ENCODE measurements at places on chromosomes 4 and X. TPM values are rescaled to one million over a fixed set of nuclear protein-coding genes. Genes with fewer than 3 reads are reported as not detected.

- no peaks in the 10 kb centered on the region for H3K27me3 ChIP-seq
- H3K4me3 ChIP-seq: no peak overlapping the region
Measured at GRCh38 chrX:98459669-98460068, 1576.0 kb downstream of the RPA4 start.

DNA sequence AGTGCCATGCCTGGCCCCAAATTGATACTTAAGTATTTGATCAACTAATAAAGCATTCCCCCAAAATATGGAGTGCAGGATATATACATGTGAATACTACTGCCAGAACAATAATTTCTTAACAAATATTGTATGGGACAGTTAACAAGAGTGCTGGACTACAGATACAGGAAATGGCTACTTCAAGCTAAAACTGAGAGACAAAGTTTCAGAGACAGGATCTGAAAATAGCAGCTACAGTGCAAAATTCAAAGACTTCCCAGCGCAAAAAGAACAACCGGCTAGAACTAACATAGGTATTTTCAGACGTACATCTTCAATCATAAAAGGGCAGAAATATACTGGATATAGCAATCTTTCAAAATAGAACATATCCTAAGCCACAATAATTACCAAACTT is 6.3 kb downstream of the ATRX start:
- no peaks in the 10 kb centered on the region for H3K36me3 ChIP-seq
- H3K4me1 ChIP-seq: peaks cover 12% of the 10 kb centered on the region
- DNase-seq: no peak
- H3K27ac ChIP-seq: no peak overlapping the region
- H3K27me3 ChIP-seq: no peaks in the 10 kb centered on the region

Gene SPP1
- total RNA-seq: 249 TPM

- no peaks in the 10 kb centered on the region for H3K36me3 ChIP-seq
- H3K27me3 ChIP-seq: no peaks in the 10 kb centered on the region
- H3K4me3 ChIP-seq: no peak overlapping the region
- no peak overlapping the region for H3K27ac ChIP-seq
- H3K4me1 ChIP-seq: no peaks in the 10 kb centered on the region
Measured at GRCh38 chrX:37787423-37787869, 7.6 kb downstream of the CYBB start.

DNA sequence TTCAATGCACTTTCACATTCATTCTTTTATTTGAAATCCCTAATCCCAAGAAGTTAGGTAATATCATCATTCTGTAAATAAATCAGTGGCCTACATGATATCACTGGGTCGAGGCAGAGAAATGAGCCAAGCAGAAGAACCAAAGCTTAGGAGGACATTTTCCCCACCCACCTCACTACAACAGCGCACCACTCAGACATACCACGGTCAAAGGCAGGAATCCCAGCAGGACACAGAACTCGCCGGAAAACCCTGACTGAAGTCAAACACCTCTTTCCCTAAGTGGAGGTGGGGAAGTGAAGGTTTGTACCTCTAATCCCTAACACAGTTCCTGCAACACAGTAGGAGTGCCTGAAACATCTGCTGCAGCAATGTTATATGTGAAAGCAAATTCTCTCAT is 21.5 kb downstream of the RELL1 start:
- no peak for DNase-seq
- H3K27me3 ChIP-seq: no peaks in the 10 kb centered on the region
- peaks cover 22% of the 10 kb centered on the region for H3K4me1 ChIP-seq
- H3K4me3 ChIP-seq: no peak overlapping the region
- no peak overlapping the region for H3K27ac ChIP-seq

DNA sequence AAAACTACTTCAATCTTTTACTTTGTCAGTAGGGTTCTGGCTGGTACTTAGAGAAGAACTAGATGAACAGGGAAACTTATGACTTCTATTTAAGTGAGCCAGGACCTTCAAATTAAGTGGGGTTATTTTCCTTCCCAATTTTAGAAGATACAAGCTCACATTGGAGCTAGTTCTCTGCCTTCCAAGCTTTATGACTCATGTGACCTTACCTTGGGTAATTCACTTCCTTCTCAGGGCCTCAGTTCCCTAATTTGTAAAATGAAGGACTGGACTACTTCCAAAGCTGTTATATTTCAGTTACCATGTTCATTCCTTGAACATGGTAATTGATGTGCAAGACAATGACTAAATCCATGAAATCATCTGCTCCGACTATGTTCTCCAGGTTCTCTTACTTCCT is 32.0 kb upstream of the DCX start:
- no peaks in the 10 kb centered on the region for H3K36me3 ChIP-seq
- no peaks in the 10 kb centered on the region for H3K27me3 ChIP-seq
- H3K4me3 ChIP-seq: no peak overlapping the region
- no peak for DNase-seq

- DNase-seq: no peak
- no peaks in the 10 kb centered on the region for H3K36me3 ChIP-seq
- H3K4me3 ChIP-seq: no peak overlapping the region
- no peaks in the 10 kb centered on the region for H3K27me3 ChIP-seq
Measured at GRCh38 chr4:171639540-171639939, 173.7 kb upstream of the GALNTL6 start.

GRCh38 chr4:123060039-123060770 is 137.8 kb upstream of the NUDT6 start:
- no peaks in the 10 kb centered on the region for H3K27me3 ChIP-seq
- no peak overlapping the region for H3K4me3 ChIP-seq
- no peak for DNase-seq
- H3K36me3 ChIP-seq: no peaks in the 10 kb centered on the region
- no peaks in the 10 kb centered on the region for H3K4me1 ChIP-seq

DNA sequence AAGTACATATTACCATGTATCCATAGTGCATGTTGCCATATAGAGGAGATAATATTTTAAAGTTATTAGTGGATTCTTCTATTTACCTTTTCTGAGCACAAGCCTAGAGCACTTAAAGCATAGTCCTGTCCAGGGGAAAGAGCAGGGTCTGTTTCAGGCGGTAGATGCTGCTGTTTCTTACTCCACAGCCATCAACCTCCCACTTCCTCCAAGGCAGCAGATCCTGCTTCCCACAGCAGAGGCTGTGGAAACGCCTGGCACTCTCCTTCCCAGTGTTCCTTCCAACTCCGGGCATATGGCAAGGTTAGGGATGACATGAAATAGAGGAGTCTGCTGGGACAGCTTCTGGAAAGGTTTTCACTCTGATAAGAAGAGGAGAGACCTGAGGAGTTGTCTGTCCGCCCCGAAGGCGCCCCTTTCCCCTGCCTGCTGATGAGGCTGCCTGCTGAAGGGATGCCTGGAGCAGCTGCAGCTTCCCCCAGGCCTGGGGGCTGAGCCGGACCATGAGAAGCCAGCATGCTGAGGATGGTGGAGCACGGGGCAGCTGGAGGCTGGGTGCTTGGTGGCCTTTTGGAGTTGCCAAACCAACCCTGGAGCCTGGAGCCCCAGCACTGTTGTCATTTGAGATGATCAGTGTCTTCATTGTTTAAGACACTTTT is 43.9 kb upstream of the SLC25A4 start:
- H3K27ac ChIP-seq: no peak overlapping the region
- no peaks in the 10 kb centered on the region for H3K4me1 ChIP-seq
- no peaks in the 10 kb centered on the region for H3K36me3 ChIP-seq
- H3K4me3 ChIP-seq: no peak overlapping the region
- H3K27me3 ChIP-seq: no peaks in the 10 kb centered on the region

DNA sequence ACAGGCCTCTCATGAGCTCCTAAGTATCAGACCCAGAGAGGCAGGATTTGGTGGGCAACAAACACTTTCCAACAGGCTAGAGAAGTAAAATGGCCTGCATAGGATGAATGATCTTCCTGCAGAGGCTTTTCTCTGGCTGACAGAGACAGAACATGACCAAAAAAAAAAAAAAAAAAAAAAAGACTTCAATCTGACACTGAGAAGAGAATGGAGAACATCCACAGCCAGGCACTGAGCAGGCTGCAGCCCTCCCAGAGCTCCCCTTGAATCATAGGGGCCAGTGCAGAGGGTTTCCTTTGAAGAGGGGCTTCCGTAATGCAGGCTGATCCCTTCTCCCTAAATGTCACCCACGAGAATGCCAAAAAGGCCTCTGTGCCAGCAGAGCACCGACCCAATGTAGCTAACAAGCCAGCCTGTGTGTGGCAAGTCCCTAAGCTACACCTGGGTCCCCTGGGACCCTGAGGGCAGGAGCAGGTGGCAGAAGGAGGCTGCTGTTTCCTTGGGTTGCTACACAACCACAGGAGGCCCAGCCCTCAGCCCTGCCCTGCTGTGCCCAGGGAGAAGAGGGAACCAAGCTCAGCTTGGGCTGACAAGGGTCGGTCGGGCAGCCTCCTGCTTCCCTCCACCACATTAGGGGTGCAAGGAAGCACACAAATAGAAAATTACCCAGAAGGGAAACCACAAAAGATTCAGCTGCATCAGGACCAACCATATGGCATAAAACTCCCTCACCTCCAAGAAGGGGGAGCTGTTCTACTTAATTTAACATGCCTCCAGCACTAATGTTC is 55.6 kb downstream of the MAP7D2 start:
- H3K27ac ChIP-seq: no peak overlapping the region
- H3K36me3 ChIP-seq: no peaks in the 10 kb centered on the region
- DNase-seq: no peak
- H3K27me3 ChIP-seq: no peaks in the 10 kb centered on the region
- no peak overlapping the region for H3K4me3 ChIP-seq

Gene ADGRG4
- total RNA-seq: not detected

GRCh38 chr4:67036791-67037190 is 508.5 kb downstream of the CENPC start:
- H3K4me1 ChIP-seq: no peaks in the 10 kb centered on the region
- no peak overlapping the region for H3K27ac ChIP-seq
- no peak for DNase-seq
- H3K27me3 ChIP-seq: no peaks in the 10 kb centered on the region
- no peak overlapping the region for H3K4me3 ChIP-seq

Data from PC-9 (cell line).